ENCODE measurements at places on chromosomes 1 and 21.

DNA sequence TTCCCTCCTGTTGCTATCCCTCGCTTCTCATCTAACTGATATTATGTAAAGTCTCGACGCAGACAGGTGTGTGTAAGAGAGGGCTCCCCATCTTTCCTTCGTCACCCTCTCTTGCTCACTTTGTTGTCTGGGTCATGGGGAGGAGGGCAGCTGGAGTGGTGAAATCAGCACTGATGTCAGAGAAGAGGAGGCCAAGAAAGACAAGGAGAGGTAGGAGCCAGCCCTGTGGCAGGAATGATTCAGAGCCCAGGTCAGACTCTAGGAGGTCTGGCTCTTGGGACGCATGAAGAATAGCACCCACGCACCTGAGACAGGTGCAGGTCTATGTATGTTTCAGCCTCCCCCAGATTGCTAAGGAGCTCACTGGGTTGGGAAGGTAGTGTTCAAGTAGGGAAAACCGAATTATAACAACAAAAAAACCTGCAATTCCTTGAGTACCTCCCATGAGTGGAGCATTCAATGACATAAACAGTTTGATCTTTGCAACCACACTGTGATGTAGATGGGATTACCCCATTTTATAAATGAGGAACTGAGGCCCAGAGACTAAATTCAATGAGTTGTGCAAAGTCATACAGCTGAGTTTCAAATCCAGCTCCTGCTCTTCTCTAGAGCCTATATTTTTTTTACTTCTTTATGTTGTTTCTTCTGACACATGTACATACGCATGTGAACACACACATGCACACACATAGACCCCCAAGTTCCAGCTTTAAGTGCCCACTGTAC is 10.4 kb downstream of the NUAK2 start:
- no peak for DNase-seq

GRCh38 chr21:37876561-37876960 is 39.7 kb downstream of the KCNJ6 start:
- no peak for DNase-seq

GRCh38 chr1:212281590-212281989 is 3.6 kb upstream of the PPP2R5A start:
- DNase-seq = no peak

- no peak for DNase-seq
Observed at GRCh38 chr1:117698398-117699160, 92.7 kb downstream of the TENT5C start.

DNA sequence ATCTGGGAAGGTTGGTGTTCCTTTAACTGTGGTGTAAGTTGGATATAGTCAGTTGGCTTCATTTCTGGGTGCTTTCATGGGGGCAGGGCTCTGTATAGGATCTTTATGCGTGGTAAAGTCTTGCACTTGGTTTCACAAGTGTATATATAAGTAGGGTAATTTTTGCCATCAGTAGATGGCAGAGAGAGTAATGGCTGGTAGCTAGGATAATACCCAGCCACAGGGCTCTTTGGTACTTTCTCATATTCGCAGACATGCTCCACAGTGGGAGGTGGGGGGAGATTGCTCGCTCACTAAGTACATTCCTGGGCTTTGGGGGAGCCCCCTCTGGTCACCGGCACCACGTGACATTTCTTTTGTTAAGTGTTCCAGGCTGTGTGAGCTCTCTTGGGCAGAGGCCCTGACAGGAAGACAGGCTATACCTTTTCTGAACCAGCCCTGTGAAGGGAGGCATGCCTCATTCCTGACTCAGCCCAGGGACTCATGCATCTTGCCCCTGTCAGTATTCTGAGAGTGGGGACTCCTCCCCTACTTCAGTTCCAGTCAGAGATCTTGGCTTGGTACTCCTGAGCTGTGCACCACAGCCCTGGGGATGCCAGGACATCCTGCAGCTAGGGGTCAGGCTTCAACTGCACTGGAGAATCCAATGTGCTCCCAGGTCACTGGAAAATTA is 37.6 kb downstream of the FCRL2 start:
- no peak for DNase-seq
